ENCODE measurements at places on chromosomes 1 and 21. TPM values are rescaled to one million over a fixed set of nuclear protein-coding genes. Genes with fewer than 3 reads are reported as not detected.

GRCh38 chr1:191886977-191887376 is 271.3 kb upstream of the RGS18 start:
- peak; percentile 44 for DNase-seq

GRCh38 chr1:56417646-56418045 is 161.7 kb downstream of the PLPP3 start:
- DNase-seq, result peak; percentile 78

- no peak for DNase-seq
Measured at GRCh38 chr21:43367296-43367695, 59.6 kb downstream of the SIK1 start.

DNA sequence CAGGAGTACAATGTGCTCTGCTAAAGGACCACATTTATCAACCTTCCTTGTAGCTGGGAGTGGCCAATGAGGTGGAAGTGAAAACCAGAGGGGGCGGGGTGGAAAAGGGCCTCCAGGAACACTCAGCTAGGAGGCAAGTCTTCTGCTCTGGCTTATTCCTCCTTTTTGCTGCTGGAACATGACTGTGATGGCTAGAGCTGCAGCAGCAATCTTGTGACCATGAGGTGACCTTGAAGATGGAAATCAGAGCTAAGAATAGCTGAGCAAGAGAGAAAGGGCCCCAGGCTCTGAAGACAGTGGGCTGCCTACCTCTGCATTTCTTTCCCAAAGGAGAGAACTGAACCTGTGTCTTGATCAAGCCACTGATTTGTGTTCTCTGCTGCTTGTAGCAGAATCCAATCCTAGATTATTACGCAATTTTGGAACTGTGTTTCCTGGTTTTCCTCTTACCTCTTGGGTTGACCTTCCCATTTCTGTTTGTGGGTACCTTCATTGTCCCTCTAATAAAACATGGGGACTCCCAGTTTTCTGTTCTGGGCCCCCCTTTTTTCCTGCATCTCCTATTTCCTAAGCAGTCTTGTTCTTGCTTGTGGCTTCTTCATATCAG is 36.4 kb upstream of the WNT4 start:
- no peak for DNase-seq

GRCh38 chr1:242243472-242243871 is 244.6 kb upstream of the MAP1LC3C start:
- no peak for DNase-seq

DNA sequence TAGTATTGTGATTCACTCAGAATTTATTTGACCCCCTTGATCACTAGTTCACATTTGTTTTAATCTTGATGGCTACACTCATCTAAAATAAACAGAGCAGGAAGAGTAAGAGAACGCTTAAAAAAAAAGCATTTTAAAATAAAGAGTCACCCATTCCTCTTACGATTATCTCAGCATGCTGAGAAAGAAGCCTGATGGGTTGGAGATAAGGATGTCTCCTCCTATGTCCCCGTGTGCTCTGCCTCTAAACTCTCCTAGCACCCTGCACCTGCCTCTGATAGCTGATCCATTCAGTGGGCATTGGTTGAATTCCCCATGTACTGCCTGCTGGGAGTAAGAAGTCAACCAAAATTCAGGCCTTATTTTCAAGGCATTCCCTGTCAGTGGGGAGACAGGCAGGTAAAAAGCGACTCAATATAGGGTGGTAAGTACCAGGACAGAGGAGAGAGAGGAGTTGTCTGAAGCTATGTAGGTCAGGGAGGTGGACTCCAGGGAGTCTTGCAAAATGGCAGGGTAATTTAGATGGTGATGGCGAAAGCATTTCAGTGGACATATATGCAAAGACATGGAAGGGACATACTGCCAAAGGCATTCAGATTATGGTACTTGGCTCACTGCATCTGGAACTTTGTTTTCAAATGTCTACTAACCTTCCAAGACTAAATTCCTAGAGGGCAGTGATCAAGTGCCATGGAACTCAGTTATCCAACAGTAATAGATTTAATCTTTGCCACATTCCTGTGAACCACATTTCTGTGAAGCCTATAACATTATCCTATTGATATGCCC is 18.4 kb downstream of the ELAVL4 start:
- no peak for DNase-seq

DNA sequence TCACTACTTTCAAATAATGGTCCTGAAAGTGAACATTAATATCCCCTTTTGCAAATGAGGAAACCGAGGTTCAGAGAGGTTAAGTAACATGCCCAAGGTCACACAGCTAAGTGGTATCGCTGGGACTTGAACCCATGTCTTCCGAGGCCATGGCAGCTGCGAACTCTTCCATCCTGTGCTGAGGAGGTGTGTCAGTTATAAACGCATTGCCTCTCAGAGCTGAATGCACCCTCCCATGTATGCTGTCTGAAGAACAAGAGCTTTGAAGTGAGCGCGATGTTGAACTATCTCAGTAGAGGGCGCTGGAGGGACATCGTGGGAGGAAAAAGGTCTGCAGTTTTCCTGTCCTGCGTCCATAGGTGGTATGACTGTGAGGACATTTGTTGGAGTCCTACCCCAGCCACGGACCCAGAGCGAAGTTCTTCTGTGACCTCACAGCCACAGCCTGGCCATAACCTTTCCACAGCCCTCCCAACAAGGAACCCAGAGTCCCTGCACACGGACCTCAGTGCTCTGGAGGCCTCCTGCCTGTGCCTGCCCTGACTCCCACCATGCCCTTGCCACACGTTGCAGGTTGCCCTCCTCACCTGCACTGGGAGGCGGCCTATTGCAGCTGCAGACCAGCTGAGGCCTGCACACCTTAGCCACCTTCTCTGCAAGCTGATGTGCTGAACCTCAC is 7.5 kb downstream of the MYOC start:
- peak; percentile 86 for DNase-seq

DNA sequence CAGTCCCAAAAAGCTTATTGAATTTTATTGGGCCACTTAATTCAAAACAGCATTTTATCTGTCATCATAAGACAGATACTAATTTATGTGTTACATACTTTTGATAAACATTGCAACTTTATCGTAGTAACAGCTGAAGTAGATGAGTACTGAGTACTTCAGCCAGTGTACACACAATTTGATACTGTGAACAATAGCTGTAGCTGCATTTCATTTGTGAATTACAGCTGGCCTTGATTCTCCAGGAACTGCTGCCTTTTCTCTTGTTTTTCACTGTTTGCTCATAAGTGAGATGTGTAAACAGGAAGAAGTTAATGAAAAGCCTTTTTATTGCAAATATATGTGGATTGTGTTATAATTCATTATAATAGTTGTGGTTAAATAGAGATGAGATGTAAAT is 10.2 kb downstream of the UAP1 start:
- peak; percentile 27 for DNase-seq

GRCh38 chr1:64171246-64171645 is 32.2 kb upstream of the UBE2U start:
- DNase-seq, result no peak

DNA sequence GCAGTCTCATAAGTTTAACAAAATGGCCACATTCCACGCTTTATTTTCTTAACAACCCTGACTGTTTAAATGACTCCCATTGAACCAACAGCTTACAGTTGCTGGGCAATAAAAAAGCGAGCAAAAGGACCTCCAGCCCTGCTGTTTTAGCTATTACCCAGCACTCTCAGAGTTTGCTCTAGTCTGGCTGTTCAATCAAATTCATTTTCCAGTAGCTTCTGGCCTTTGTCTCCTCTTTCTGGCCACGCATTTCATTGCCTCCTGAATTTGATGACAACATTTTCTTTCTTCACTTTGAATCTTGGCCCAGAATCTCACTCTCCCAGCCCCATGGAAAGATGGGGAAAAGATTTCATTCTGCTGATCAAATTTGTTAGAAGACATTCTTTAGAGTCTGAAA is 44.1 kb upstream of the DOCK7 start:
- no peak for DNase-seq

DNA sequence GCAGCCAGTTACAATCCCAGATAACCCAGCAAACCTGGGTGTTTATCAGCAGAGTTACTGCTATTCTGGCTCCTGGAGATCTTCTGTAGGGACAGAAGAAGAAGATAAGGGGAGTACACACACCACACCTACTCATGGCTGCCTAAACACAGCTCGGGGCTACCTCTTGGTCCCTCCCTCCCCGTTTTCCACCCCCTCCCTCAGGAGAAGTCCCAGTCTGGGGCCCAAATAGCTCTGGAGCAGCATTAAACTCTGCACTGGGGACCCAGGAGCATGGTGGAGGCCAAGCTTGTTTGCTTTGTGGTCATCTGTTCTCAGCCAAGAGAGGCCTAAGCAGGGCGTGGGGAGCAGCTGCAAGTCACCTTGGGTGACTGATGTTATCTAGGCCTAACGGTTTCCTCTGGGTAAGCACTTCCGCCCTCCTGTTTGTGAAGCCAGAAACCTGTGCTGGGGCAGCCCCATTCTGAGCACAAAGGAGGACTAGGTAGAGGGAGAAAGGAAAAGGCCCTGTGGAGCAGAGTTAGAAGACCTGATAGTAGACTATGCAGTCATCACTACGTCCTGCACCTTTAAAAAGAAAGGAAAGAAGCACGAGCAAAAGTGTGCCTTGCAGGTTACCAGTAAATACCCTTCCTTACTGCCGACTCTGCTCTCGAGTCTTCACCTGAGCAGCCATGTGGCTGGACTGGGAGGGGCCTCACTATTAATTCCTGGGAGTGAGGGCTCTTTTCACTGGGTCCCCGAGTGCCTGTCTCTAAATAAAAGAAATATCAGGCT is 2.0 kb upstream of the RCSD1 start:
- DNase-seq, result no peak

- no peak for DNase-seq
Measured at GRCh38 chr1:65964123-65964522, 171.4 kb downstream of the PDE4B start.

DNA sequence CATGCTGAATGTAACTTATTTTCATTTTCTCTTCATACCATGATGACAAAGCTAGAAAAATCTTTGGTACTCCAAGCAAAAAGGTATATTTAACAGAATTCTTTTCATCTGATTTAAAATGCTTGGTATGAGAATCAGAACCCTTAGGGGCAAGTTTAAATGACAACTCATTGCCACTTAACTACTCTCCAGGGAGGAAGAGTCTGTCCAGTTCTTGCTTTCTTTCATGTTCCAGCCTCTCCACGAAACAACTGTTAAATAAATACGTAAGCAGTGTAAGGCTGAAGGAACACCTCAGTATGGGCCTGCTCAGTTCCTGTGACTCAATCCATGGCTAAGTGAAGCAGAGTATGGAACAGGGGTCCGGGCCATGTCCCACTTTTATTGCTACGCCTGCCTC is 1.6 kb downstream of the LCE2A start:
- DNase-seq, result no peak

DNA sequence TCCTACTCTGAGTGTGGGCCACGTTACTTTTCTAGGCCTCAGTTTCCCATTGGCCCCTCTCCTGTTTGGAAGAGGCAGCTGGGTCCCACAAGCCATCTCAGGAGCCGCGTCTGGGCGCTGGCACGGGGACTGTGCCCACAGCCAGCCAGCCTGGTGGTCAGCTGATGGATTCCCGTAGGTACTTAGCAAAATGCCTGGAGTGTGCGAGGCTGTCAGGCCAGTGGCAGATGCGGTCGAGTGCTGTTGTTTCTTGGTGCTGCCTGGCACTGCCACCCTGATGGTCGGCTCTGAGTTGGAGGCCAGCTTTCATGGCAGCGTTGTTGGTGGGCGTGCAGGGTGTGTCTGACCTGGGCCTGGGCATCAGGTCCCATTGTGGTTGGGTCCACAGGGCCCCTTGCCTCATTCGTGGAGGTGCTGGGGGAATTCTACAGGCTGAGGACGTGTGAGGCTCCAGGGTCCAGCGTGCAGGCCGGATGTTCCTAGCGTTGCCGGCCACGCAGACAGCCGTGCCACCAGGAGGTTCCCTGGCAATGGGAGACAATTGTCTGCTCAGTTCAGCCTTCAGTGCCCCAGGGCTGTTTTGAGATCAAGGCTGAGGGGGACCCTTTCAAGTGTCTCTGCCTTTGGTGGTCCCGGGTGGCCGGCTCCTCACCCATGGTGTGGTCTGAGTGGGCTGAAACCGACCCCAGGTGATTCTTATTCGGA is 20.9 kb downstream of the SKI start:
- no peak for DNase-seq

DNA sequence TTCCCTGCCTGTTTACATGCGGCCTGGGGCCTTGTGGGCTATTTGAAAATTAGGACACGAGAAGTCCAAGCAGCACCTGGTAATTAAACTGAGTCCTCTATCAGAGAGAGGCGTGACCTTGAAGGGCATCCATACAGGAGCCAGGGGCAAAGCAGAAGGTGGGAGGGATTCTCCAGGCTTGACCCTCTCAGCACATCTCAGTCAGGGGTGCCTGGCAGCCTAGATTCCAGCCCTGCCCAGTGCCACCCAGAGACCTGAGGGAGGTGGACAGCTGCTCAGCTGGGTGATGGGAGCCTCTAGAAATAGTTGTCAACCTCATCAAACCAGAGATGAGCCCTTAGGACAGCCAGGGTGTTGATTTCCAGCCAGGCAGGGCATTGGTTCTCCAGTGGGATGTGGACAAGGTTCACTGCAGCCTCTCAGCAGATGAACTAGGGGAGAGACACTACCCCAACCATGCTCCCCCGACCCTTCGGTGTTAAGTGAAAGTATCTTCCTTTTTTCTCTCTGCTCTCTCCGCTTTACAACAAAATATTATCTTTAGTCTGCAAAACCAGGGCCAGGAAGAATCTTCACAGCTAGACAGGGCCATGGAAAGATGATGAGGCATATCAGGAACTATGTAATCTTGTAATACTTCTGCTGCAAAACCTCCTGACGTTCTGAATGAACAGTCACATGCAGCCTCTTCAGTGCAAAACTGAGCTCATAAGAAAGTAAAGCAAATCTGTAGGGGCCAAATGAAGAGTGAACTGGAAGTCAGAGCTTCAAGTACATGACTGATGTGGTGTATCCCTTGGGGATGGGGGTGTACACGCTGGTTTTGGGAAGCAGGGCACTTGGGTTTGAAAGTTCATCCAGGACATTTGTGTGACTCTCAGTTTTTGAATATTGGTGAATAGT is 35.9 kb upstream of the ATP5PO start:
- DNase-seq, result no peak

- no peak for DNase-seq
Measured at GRCh38 chr21:36155603-36156338, 853 bp upstream of the DOP1B start.

- DNase-seq, result no peak
Measured at GRCh38 chr1:180616439-180616838, 15.4 kb upstream of the XPR1 start.

GRCh38 chr1:74012583-74012982 is 185.4 kb downstream of the LRRIQ3 start:
- DNase-seq, result no peak

DNA sequence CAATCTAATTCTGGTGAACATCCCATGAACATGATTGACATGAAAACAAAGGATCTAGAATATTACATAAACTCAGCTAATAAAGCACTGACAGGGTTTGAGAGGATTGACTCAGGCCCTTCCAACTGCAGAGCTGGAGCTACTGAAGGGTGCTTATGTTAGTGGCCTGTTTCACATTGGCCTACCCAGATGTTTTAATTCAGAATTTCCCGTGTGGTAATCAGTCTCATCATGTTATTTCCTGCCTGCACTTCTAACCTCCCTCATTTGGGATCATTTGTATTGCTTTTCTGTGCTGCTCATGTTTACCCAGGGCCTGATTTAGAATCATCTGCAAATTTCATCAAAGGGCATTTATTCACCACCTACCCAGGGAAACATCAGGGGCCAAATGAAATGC is 270.3 kb downstream of the PLPP3 start:
- no peak for DNase-seq

- no peak for DNase-seq
Measured at GRCh38 chr1:33341190-33341589, 20.3 kb upstream of the A3GALT2 start.

RIMS3 gene
- total RNA-seq, result 0.14 TPM

SYNC gene
- total RNA-seq, result 6.5 TPM

AZIN2 gene
- total RNA-seq, result 0.91 TPM

PTPRF gene
- total RNA-seq, result 338 TPM

FAM20B gene
- total RNA-seq, result 36.2 TPM

FCGR1A gene
- not detected for total RNA-seq

MPL gene
- total RNA-seq, result 0.18 TPM

Measured in endothelial cell of umbilical vein (primary cell).